ENCODE measurements at places on chromosomes 12 and 14.

- no peak for DNase-seq
Measured at GRCh38 chr14:87810711-87811110, 182.3 kb downstream of the GALC start.

GRCh38 chr14:104680056-104680805, 9.2 kb upstream of the INF2 start:
- peak; percentile 73 for DNase-seq

DNA sequence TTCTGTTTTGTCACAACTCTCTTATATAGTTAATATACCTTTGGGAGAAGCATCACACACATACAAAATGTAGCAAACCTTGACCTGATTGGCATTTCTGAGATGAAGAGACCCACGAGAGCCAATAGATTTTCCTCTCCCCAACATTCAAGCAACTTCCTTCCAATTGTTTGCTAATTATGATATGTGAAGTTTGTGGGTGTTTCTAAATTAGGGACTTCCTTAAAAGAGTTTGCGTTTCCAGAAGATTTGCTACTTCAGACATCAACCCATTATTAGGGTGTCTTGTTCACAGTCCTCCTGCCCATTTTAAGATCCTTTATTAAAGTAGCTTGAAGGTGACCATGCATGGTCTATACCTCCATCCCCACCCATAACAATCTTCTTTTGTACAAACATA, 9.4 kb downstream of the AICDA start:
- DNase-seq = no peak

DNA sequence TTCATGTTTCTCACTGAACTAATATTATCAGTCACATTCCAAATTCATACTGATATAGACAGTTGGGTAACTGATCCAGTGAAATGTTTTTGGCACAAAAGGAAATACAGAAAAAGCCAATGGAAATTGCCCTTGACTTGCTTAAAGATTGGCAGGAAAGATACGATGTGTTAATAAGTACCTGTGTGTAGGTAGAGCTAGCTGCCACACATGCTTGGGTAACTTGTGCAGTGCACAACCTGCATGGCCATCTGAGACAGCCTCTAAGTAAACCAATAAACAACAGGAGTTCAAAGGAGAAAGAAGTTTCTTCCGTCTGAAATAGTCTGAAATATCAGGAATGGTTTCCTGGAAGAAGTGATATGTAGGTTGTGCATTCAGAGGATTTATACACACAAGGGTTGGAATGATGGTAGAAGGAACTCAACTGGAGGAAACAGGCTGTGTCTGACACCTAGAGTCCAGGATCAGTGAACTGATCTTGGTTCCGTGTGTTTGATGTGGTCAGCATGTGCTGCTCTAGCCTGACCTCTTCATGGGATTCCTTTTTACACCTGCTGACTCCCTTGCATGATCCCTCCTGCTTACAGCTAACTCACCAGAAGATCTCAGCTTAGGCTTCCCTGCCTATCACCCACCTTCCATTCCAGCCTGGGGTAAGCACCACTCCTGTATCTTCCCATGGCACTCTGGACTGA, 81.4 kb upstream of the KRR1 start:
- DNase-seq = no peak

GRCh38 chr14:35766700-35767082, 42.4 kb downstream of the RALGAPA1 start:
- no peak for DNase-seq

DNA sequence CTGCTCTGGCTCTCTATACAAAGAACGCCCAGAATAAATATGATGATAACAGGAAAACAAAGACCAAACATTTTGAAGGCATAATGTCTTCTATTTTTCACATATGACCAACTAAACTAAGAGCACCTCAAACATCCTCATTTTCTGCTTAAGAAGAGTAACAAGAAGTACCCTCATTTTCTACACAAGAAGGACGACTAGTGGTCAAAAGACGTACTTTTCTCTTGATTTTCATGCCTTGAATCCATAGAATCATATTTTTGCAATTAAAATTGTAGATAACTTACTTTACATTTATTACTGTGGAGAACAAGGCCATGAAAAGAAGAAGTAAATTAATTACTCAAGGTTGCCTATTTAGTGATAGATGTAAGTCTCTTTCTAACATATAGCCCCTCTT, 358.6 kb downstream of the DUSP6 start:
- peak; percentile 77 for DNase-seq

DNA sequence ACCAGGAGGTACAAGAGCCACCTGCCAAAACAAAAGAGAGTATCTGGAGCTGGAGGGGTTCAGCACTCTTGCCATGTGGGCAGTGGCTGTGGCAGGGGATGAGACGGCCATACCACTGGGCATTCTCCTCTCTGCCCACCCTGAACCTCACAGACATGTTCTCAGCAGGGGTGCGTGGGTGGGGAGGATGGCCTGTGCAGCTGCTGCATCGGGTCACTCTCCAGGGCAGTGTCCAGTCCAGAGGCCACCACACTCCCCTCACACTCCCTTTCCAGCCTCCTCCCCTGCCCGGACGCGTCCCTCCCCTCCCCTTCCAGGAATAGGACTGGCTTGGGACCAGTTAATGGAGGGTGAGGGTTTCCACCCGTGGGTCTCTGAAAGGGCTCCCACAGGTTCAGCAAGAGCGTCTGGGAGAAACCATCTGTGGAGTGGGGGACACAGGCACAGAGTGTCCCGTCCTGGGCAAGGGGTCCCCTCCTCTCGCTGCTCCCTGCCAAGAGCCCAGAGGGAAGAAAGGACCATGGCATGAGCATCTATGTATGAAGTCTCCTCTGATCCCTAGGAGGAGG, 501 bp downstream of the C1R start:
- DNase-seq = no peak

- no peak for DNase-seq
Measured at GRCh38 chr12:116670859-116671258, 67.0 kb downstream of the SPRING1 start.

DNA sequence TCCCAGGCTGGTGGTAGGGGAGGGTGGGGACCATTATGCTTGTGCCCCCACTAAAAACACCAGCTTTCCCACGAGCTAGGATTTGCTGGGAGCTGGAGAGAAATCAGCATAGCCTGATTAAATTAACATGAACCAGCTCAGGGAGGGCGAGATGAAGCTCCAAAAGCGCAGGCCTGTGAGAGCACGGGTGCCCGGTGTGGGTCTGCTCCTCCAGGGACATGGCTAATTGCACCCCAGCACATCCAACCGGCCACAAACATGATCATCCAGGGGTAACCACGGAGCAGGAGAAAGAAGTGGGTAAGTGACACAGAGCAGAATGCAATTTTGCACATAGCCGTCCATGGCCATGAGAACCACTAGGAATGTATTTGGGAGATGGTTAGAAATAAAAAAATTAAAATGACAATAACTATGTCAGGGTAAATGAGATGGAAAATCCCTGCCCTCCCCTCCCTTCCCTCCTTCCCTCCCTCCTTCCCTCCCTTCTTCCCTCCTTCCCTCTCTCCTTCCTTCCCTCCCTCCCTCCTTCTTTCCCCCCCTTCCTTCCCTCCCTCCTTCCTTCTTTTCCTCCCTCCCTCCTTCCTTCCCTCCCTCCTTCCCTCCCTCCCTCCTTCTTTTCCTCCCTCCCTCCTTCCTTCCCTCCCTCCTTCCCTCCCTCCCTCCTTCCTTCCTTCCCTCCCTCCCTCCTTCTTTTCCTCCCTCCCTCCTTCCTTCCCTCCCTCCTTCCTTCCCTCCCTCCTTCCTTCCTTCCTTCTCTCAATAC, 26.9 kb downstream of the CLMN start:
- no peak for DNase-seq

GRCh38 chr14:83173687-83174086, 1640.0 kb upstream of the SEL1L start:
- no peak for DNase-seq
